Left kidney (tissue), 8 donors: ENCODE measurements at places on chromosomes 6 and 20.

GRCh38 chr20:45174434-45175364 is at the start of gene PI3:
TSS of gene PI3 (plus strand) at chr20:45174902. CDS start at chr20:45174923, 21 bp downstream.
- no peak for DNase-seq

DNA sequence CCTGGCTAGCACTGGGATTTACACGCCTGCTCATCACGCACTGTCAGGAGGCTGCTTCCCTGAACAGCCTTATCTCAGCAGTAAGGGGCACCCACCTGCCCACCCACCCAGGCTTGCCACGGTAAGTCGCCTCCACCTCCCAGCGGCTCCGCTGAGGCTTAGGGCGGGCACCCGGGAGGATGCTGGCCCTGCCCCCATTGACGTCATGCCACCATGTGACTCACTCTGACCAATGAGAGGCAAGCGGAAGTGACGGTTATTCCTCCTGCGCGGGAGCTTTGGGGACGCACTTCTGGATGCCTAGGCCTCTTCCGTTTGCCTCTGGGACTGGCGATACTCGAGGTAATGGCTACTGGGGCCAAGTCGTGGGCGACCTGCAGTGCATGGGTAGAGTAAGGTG is 256.8 kb downstream of the QKI start:
- DNase-seq = no peak

GRCh38 chr6:122790423-122791309 is 1.6 kb downstream of the SMPDL3A start:
- peak; percentile 37 for DNase-seq

- DNase-seq = no peak
Measured at GRCh38 chr6:166439366-166440091, 56.8 kb upstream of the MPC1 start.

GRCh38 chr6:1407499-1407990 is 18.2 kb downstream of the FOXF2 start:
- DNase-seq = no peak

- no peak for DNase-seq
Measured at GRCh38 chr6:115643762-115644161, 416.9 kb downstream of the FRK start.

- DNase-seq = no peak
Measured at GRCh38 chr6:35607517-35608233, 81.0 kb downstream of the FKBP5 start.

DNA sequence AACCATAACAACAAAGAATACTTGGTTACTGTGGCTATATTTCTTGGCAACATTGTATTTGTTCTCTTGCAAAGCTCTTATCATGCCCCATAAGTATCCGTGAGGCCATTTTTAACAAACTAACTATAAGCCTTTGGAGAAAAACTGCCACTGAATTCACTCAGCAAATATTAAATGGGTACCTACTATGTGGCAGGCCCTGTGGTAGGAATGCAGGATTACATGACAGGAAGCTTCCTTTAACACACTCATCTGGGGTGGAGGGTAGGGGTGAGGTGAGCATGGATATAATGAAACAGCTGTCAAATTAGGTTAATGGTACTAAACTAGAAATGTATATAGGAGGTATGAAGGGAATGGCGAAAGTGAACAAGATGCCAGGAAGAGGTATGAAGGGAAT is 504.8 kb downstream of the MEI4 start:
- DNase-seq = no peak
